ENCODE measurements at places on chromosomes 5 and 9.

DNA sequence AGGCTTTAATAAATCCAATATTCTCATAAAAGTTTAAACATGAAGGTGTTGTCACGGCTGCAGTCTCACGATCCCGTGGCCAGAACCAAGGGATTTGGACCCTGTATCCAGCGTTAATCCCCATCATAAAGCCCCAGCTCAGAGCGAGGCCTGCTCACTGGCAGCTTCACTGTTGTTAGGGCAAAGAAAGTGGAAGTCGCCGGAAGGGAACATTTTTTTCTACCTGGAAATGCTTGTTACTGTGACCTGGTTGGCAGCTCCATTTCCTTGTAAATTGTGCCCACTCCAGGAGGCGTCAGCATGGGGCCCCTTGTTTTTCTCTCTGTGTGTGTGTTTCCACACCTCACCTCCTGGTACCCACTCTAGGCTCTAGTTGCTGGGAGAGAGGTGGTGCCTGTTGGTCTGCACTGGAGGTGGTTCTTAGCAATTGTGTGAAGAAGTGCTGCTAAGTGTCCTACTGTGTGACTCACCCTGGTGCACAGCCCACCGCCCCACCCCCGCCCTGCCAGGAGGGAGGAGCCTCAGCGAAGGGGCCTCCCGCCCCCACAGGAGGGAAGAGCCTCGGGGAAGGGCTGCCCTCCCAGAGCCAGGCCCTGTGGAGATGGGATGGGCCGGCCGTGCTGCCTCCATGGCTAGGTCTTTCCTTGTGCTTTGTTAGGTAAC lies 105.1 kb downstream of the EHMT1 start:
- ATAC-seq, result peak; percentile 45

DNA sequence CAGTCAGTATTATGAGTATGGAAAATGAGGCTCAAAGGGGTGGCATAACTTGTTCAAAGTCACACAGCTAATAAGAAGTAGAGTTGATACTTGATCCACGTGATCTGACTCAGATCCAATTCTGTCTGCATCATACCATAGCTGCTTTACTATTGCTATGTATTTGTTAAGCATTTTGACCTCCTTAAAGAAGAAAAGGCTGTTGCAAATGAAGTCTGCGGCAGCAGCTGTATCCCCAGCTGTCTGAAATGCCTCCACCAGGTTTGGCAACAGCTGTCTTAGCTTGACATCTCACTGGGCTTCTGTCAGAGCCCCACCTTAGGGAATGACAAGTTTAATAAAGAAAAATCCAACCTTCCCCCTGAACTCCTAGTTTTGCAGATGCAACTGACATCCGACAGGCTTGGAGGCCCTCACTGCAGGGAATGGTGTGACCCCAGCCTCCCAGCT lies 75.6 kb upstream of the SLC44A1 start:
- no peak for ATAC-seq

DNA sequence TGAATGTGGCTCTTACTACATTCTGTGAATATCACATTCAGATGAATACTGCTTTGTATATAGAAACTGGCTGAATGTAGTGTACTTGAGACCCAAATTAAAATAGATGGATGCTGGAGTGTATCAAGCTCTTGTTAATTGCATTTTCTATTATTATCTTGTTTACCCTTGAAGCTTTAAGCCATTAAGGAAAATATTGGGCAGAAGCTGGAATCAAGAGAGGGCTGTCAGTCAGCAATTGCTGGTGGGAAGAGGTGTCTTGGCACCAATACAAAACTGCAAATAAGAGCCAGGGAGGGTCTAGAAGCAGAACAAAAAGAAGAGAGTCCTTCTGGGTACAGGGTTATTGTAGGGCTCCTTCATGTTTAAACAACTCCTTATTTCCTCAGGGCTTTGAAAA lies 38.8 kb downstream of the MUSK start:
- ATAC-seq, result no peak

GRCh38 chr5:143796125-143796524 lies 15.8 kb upstream of the HMHB1 start:
- no peak for ATAC-seq

DNA sequence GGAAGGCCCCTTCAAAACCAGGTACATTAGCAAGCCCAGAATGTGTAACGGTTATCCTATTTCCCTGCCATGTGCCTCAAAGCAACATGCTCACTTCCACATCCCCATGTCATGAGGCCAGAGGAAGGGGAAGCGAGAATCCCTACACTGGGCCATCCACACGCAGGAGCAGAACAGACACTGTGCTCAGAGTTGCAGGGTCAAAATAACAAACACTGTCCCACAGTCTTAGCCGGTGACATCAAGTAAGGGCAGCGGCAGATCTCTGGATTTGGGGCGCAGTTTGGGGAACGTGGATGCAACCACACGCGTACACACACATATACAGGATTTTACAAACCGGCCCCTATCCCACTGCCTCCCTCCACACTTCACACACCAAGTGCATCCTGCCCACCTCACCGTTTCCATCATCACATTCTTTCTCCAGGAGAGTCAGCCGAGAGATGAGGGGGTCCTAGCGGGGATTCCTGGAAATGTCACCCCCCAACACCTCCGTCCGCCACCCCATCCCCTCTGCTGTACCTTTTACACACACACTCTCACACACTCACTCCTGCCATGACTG lies 776 bp downstream of the APBA1 start:
- no peak for ATAC-seq

DNA sequence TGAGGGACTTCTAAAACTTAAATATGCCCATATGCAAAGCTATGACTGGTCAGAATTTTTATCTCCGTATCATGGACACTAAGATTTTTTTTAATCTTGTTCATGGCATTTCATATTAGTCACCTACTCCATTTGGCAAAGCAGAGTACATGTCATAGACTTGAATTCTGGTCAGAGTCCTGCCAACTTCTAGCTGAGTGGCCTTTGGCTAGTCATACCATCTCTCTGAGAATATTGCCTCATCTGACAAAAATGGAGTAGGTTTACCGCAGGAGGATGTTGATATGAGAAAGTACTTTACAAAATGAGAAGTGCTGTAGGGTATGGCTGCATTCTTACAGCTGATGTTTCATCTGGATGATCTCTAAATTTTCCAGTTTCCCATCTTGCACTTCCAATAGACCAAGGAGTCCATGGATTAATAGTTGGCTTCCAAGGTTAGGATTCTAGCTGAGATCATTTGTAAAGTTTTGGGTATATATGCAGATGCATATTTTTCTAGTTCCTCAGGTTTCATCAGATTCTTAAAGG lies 150.8 kb upstream of the NR3C1 start:
- ATAC-seq, result no peak

- no peak for ATAC-seq
Measured at GRCh38 chr5:149438281-149438680, 59.2 kb upstream of the IL17B start.

DNA sequence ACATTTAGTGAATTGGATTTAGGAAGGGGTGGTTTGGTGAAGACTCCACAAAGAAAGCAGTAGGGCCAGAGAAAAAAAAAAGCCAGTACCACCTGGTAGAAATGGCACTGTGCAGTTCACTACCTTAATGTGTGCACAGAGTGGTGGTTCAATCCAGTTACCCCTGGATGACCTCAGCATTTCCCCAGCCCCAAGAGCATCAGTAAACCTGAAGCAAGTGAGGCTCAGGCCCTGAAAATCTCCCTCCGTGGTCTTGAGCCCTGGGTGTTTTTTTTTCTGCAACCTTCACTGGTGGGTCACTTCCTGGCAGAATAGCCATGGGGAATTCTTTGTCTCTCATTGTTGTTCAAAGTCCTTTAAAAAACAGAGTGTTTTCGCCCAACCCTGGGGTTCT lies 202.9 kb downstream of the GADD45G start:
- ATAC-seq, result no peak

- ATAC-seq, result no peak
Measured at GRCh38 chr9:92657296-92658094, 12.4 kb downstream of the IPPK start.

- ATAC-seq, result peak; percentile 11
Measured at GRCh38 chr9:99180662-99181061, 41.1 kb downstream of the ALG2 start.

- ATAC-seq, result no peak
Measured at GRCh38 chr9:118561051-118561450, 808.2 kb downstream of the BRINP1 start.

GRCh38 chr5:33801292-33801691 lies 90.5 kb downstream of the ADAMTS12 start:
- no peak for ATAC-seq

- peak; percentile 80 for ATAC-seq
Measured at GRCh38 chr5:119397518-119398380, 41.9 kb downstream of the TNFAIP8 start.

- ATAC-seq, result no peak
Measured at GRCh38 chr9:136626066-136626725, 36.5 kb upstream of the EGFL7 start.

GRCh38 chr5:176151281-176151680 lies 86.9 kb upstream of the SIMC1 start:
- ATAC-seq, result no peak

GRCh38 chr9:13967438-13967837 lies 346.5 kb downstream of the NFIB start:
- no peak for ATAC-seq

DNA sequence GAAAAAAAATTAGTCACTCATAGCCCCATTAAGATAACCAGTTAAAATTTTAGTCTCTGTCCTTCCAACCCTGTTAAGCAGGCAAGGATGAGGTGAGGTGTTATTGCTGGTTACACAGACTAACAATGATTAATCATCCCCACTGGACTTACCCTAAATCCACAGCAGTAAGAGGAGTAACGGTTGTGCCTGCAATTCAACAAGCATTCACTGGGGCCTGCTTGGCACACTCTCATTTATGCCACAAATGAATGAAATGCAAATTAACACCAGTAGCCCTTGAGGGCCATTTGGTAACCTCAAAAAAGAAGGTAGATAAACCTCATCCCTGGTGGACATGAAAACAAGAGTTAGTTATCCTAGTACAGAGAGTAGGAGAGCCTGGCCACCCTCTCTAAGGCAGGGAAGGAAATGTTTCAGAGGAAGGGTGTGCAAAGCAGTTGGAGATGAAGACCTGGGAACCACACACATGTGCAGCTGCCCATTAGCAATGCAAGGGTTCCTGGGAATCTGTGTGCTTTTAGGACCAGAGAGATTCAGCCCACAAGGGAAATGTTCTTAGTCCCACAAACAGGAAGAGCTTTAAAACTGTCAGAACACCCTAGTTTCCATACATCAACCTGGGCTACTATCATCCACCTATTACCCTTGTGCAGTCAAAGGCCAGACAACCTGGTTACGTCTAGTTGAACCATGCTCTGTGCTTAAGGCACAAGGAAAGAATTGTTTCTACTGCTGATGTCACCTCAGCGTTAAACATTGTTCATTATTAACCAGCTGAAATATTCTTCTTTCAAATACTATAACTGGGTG lies 7.7 kb downstream of the LHFPL2 start:
- no peak for ATAC-seq

All from activated T-helper 17 cell treated with anti-CD3 and anti-CD28 coated beads, Interleukin-2, amount 50 U/mL, for 72 hours (primary cell).